Activated T-cell treated with anti-CD3 and anti-CD28 coated beads, Interleukin-2, amount 50 U/mL, for 1 hour (primary cell): ENCODE measurements at places on chromosomes 12 and 14.

DNA sequence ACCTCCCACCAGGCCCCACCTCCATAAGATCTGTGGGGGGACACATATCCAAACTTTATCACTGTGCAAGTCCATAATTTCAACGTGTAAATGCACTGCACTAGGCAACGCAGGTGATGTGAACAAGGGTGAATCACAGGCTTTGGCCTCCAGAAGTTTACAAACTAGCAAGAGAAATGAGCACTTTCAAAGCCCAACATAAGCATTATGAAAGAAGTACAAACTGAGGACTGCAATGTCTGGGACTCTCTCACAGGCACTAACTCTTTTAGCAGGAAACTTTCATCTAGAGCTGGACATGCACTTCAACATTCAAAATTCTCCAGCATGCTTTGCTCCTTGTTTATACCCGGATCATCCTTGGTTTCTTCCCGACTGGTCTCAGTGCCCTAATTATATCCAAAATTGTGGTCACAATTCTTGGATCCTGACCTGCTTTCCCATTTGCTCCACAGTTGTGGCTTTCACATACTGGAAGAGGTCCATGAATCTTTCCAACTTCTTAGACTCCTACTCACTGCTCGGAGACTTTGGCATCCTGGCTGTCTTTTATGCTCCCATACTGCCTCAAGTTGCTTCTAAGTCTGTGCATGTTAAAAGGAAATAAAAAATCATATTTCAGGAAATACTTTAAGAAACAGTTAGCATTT lies 44.9 kb upstream of the STRAP start:
- DNase-seq = no peak

- no peak for DNase-seq
Observed at GRCh38 chr12:45468751-45469615, 253.1 kb downstream of the ANO6 start.

GRCh38 chr12:104279164-104279563 lies 24.4 kb upstream of the EID3 start:
- no peak for DNase-seq

GRCh38 chr14:99899578-99900178 lies 106.5 kb downstream of the EML1 start:
- DNase-seq = no peak

- DNase-seq = no peak
Observed at GRCh38 chr12:10025236-10025635, 5.2 kb upstream of the CLEC9A start.

GRCh38 chr12:7162691-7163114 lies 26.8 kb upstream of the PEX5 start:
- peak; percentile 32 for DNase-seq

GRCh38 chr12:4567073-4567881 lies 5.3 kb downstream of the DYRK4 start:
- DNase-seq = no peak

GRCh38 chr14:22227084-22227483 lies 361.9 kb downstream of the DAD1 start:
- no peak for DNase-seq

DNA sequence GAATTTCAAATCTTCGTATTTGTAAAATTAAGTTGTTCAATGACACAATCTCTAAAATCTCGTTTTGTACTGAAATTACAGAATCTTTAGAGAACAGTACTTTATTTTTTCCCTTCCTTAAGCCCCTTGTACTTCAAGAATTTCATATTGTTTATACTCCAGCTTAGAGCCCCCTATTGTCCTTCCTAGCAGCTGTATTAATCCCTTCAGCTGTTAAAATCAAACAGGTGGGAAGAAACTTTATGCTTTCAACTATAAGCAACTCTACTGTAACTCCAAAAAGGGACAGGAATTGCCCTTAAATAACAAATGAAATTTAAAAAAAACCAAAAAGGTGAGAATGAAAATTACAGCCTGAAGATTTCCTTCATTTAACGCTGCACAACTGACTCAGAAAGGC lies 1.7 kb downstream of the NACA start:
- no peak for DNase-seq

DNA sequence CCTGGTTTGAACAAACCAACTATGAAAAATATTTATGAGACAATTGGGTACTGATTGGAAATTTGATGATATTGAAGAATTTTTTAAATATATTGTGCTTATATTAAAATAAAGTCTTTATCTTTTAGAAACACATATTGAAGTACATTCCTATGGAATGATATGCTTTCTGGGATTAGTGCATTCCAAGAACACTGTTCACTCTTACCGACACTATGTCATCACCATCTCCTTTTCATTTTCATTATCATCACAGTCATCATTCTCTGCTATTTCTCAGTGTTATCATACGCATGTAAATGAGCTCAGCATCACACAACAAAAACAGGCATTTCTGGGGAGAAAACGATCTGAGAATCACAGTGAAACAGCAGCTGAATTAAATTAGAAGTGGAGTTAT lies 513.3 kb upstream of the CCDC196 start:
- no peak for DNase-seq

DNA sequence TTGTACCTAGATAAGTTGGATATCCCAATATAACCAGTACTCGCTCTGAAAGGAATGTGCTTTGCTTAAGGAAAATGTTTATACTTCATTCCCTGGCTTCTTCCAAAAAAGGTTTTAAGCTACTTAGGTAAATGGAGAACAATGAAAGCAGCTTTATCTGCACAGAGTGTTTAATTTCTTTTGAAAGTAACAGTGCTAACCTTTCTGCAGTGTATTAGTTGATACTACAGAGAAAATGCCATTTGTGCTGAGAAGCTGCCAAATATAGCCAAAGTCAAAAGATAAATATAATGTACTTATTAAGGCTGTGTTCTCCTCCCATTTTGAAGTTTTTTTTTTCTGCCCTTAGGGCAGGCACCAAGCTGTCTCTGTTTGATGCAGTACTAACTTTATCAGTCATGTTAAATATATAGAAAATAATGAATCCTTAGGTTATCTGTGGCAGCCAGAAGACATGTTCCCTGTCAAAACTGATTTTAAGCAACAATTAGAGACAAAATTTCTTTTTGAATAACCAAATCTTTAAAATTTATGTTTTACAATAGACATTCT lies 145.4 kb upstream of the KITLG start:
- no peak for DNase-seq
